ENCODE measurements at places on chromosomes 1 and 21.

DNA sequence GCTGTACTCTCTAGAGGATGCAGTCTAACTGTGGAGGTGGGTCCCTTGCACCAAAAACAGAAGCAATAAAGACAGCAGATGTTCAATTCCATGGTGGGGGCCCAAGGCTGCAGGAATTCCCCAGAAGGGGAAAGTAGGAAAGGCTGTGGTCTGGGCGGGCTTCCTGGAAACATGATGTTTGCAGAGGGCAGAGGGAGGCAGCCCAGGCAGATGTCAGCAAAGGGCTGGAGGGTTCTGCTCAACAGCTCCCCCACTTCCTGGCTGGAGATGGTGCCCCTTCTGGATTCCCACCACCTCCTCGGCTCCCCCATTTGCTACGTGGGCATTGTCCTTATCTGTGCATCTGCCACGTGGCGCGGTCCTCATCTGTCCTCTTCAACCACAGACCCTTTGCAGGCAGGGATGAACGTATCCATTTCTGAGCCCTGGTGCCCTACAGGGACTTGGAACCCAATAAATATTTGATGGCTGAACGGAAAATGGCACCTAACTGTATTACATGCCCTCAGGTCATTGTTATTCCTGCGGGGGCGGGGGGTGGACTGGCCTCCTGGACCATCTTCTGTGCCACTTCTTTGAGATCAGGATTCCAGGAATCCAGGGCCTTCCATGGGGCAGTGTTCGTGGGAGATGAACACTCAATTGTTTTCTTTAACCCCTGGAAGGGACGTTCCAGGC is 8.4 kb upstream of the GUCA2B start:
- no peak for DNase-seq

GRCh38 chr21:34499116-34499515 is 12.9 kb downstream of the KCNE1 start:
- no peak for DNase-seq

DNA sequence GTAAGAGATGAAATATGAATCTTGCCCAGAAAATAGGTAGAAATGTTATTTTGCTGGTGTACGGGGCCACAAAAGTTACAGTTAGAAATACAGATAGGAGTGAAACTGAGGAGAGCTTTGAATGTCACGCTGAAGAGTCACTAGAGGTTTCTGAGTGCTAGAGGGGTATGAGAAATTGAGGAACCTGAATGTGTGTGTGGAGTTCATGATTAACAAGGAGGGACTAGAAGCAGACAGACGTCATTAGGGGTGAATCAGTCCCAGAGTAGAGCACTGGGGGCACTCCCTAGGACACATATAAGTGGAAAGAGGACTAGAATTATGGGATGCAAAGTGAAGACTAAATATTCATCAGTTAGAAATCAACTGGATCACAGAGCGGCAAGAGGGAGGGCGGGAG is 188.9 kb upstream of the MAP1LC3C start:
- no peak for DNase-seq

DNA sequence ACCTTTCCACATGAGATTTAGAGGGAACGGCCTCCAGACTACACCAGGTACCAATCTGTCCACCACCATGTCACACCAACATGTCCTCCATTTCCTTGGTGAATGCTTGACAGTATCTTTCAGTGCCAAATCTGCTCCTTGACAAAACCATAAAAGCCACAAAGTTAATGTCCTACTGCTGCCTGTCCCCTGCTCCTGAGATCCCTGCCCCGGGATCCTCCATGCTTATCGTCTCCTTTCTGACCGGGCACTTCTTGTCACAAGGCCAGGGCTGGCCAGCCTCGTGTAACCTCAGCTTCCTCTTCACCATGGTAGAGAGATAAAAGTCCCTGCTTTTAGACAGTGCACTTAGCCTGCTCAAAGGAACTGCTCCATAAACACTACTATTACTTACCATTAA is 136.2 kb downstream of the NAV1 start:
- no peak for DNase-seq

GRCh38 chr21:34890724-34891612 is 158.1 kb downstream of the RUNX1 start:
- DNase-seq: peak; percentile 81

DNA sequence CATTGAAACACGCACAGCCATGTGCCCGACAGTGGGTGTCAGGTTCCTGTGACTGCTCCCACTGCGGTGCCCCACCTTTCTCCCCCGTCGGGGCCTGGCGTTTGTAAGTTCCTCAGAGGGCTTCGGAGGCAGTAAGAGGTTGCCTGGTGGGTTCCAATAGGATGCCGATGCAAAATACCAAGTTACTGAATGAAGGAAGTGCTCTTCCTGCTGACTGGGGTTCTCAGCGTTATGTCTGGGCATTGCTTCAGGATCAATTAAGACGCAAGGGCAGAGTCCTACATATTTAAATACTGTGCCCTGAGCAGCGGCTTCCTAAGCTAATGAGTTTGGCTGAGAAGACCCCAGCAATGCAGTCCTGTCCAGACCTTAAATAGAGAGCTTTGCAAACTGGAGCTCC is 28.9 kb upstream of the DNAJC11 start:
- no peak for DNase-seq

DNA sequence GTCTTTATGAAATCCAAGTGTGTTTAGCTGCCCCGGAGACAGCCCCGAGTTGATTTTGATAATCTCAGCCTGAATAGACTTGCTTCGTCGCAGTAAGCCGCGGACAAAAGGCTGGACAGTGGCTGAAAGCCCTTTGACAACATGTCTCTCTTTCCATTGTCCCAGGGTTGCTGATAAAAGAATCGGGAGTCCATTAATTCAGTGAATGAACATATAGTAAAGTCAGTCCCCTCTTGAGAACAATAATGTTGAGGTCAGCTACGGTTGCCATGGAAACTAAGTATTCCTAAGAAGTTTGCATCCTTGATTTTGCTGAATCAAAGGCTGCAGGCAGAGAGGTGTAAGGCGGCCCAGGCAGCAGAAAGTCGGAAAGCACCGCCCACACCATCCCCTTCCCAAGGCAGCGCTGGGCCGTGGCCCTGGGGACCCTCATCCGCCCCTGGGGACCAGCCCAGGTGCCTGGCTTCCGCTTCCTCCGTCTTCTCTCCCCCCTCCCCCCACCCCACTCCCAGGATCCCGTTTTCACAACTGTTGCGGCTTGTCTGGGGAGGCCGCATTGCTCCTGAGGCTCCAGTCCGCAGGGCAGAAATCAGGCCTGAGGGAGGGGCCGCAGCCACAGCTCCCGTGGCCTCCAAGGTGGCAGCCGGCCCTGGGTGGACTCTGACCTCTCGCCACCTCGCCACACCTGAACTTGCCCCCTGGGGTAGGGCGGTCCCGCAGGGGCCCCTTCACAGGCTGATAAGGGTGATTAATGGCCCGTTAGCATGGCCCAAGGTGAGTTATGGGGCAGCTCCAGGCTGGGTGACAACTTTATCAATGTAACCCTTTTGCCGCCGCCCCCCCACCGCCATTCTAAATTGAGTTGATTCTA is 180.9 kb downstream of the PRDM16 start:
- peak; percentile 64 for DNase-seq

Measured in retina (tissue), 1 donor.